ENCODE measurements at places on chromosomes 5 and 9. TPM values are rescaled to one million over a fixed set of nuclear protein-coding genes. Genes with fewer than 3 reads are reported as not detected.

DNA sequence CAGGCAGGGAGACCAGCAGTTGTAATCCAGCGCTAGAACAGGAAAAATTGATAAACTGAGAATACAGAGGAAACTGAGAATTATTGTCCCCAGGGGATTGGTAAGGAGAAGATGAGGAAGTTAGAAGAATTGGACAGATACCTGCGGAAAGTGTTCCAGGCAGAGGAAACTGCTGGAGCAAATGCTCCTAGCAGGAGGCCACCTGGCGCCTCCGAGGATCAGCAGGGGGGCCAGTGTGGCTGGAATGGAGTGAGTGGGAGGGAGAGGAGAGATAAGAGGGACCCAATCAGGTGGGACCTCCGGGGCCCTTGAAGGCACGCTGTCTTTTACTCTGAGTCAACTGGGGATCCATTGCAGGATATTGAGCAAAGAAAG is 695 bp upstream of the ANXA6 start:
- no peak for DNase-seq

GRCh38 chr9:72025906-72026305 is 34.5 kb downstream of the C9orf57 start:
- no peak for DNase-seq

DNA sequence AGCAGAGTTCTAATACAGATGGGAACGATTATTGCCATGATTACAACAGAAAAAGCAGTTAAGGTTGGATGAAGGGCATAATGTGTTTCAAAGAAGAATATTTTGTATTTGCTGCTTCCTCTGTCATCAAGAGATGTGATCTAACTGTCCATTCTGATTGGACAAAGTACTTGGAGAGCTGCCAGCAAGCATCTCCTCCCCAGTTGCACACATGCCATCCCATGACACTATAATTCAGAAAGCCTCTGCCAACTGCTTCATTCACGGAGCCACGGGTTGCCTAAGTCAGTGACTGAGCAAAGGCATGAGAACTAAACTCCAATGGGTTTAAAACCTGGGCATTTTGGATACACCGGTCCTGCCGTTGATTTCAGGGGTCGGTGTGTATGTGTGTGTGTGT is 253.8 kb downstream of the CRB2 start:
- DNase-seq, result no peak

- DNase-seq, result no peak
Measured at GRCh38 chr9:135413461-135413860, 66.1 kb upstream of the PPP1R26 start.

DNA sequence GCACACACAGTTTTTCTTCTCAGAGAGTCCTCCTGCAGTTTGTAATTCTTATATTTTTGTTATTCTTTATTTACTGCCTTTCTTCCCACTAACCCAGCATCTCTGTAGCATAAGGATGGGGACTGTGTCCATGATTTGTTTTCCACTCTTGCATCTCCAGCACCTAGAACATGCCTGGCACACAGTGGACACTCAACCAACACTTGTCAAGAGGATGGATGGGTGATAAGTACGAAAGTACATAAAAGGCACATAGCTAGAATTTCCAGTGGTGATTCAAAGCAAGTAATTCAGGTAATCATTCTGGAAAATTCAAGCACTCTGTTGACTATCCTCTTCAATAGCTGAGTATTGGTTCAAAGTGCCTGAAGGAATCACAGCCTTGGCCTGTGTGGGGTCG is 60.2 kb upstream of the TRIO start:
- no peak for DNase-seq

DNA sequence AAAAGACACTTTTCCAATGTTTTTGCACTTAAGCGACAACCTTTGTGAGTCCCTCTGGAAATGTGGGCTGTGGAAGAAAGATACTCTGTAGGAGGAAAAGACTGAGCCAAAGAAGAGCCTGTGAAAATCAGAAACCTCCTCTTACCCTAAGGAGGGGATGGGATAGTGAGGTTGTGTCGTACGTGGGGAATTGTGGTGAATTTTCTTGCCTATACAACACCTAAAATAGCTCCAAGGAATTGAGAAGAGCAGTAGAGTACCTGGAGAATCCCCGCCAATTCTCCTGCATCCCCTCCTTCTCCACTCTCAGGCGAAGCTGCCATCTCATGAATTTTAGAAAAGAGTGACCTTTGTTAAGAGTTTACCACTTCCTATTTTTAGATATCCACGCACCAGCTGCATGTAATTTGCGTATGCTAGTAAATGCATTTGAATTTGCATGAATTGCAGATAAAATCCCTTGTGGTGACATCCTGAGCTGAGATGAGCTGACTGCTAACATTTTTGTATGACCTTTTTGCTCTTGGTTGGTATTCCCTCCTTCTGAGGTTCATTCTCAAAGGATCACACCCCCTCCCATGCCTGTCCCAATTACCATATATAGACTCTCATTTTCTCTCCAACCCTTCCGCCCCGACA is 147.2 kb downstream of the PCSK5 start:
- DNase-seq, result no peak

DNA sequence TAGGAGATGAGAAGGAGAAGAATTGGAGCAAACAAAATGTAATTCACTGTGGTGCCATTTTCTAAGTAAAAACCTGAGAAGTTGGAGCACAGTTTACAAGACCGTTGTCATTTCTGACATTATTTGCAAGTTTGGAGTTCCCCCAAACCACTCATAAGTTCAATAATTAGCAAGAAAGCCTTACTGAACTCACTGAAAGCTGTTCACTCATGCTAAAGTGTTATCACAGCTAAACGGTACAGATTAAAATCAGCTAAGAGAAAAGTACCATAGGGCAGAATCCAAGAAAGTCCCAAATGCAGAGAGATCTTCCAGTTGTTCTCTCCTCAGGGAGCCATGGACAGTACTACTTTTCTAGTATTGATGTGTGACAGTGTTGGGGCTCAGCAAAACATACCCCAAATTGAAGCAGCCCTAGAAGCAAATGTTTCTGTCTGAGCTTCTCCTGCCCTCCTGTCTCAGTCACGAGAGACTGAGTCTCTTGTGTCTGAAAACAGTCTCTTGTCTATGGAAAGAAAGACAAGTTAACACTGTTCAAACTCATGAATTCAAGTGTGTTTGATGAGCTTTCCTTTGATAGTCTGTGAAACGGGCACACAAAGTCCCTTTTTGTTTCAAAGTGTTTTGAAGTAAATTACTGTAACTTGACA is 221.2 kb downstream of the GABRG2 start:
- no peak for DNase-seq

- no peak for DNase-seq
Measured at GRCh38 chr5:59591162-59591561, 302.4 kb downstream of the PDE4D start.

GRCh38 chr5:6904860-6905259 is 191.6 kb downstream of the TENT4A start:
- DNase-seq, result no peak

GRCh38 chr5:103867857-103868598 is 305.4 kb upstream of the NUDT12 start:
- no peak for DNase-seq

DNA sequence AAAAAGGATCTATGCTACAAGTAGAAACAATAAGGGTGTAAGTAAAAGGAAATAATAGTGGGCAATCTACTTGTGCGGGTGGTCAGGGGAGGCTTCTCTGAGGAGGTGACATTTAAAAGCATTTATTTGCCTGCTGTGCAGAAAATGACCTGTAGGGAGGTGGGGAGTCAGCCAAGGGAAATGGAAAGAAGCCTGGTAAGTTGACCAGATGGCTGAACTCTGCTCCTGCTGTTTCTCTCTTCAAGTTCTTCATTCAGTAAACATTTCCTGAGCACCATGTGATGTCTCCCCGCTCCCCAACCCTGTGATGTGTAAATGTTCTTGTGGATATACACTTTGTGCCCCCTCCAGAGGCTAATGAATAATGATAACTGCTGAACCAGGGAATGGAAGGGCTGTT is 9.9 kb upstream of the SPIN1 start:
- no peak for DNase-seq

- DNase-seq, result no peak
Measured at GRCh38 chr9:134268747-134269146, 57.5 kb upstream of the RXRA start.

GRCh38 chr9:34566972-34567371 is 22.6 kb downstream of the CNTFR start:
- DNase-seq, result no peak

DNA sequence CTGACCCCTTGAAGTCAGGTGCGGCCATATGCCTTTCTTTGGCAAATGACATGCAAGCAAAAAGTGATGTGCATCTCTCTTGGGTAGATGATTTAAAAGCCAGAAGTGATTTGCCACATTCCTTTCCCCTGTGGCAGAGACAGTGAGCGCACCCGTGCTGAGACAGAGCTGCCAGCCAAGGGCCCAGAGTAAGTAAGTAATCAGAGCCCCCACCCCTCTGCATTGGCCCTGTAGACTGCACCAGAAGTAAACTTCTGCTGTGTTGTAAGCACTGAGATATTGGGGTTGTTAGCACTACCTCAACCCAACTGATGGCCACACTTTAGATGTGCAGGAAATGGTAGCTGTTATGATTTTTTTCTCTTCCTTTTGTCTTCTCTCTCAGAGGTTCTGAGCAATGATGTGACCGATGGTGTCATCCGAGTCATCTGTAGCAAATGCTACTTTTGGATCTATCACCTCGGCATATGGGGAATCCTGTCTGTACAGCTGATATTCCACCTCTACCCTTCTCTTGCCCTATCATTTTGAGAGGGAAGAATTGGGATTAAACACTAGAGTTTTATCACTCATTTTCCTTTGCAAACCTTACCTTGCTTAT is 58.0 kb downstream of the DOCK2 start:
- no peak for DNase-seq

- DNase-seq, result no peak
Measured at GRCh38 chr5:160442824-160443431, 21.3 kb downstream of the PTTG1 start.

GRCh38 chr5:6362846-6363245 is 15.5 kb downstream of the MED10 start:
- DNase-seq, result no peak

DNA sequence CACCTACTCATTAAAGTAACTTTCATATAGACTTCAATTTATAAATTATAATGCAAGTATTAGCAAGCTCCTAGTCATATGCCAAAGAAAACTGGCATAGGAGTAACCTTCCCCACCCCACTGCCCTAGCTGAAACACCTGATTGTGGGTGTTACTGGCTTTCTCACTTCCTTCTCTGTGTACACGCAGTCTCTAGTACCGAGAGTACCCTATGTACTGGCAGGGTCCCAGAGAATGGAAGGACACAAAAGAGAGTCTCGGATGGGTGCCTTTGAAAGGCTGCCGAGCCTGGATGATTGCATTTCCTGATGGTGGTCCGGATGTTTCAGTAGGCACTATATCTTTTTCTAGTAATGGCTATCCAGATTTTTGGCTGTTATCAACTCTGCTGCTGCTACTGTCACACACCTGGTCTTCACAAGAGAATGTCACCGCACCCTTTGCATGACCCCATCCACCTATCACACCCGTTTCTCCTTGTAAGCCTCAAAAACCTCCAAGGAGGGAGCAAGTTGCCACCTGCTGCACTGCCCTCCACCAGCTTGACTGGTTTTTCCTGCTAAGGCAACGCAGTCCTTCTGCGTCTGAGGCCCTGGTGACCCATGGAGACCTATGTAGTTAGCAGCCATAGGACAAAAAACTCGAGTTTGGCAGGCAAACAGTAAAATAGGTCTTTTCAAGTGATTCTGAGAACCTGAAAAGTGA is 53.8 kb upstream of the CLINT1 start:
- no peak for DNase-seq

DNA sequence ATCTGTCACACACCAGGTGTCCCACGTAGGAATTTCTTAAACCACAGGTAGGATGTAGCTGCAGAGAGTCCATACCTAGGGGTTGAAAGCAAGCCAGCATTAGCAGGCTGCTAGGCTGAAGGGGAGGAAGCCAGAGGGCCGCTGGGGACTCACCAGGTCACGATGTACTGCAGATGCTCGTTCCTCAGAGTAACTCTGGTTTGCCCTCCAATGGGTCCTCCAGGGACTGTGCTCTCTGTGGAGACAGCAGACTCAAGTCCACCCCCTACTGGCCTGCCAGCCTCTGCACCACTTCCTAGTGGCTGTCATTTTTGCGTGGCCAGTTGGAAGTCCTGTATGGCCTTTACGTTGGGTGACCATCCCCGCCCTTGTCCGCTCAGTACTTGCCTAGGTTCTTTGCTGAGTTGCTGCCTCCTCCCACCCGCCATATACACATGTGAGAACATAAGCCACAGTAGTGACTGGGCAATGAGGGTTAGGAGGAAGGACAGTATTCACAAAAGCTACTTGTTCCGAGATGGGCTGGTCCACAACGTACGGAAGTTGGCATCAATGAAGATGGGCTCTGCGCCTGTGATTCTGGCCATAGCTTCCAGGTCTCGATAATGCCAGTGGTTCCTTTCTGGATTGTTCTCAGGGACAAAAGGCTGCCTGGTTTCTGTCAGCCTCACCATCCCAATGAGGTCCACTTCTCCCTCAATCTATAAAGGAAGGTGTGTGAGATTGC is 4.1 kb downstream of the RPL7A start:
- DNase-seq, result peak; percentile 24

DNA sequence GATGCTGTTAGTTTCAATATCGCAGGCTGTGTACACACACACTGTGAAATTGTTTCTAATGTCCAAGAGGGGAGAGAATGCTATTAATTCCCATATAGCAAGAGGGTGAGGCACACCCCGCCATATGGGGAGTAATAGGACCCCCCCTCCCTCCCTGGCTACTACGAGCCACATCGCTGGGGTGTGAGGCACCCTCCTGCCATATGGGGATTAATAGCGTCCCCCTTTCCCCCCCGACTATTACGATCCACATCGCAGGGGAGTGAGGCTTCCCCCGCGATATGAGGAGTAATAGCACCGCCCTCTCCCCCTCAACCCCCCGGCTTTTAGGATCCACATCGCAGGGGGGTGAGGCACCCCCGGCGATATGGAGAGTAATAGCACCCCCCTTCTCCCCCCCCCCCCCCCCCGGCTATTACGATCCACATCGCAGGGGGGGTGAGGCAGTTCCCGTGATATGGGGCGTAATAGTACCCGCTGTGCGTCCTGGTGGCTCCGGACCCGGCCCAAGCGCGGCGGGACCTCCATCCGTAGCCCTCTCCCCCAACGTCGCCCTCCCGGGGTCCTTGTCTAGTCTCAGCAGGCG is 494 bp upstream of the STK32A start:
- DNase-seq, result no peak

PLAC8L1 gene
- not detected for total RNA-seq

STING1 gene
- 89.4 TPM for total RNA-seq

DNM1 gene
- 0.39 TPM for total RNA-seq

PDE6A gene
- not detected for total RNA-seq

REEP2 gene
- 4.2 TPM for total RNA-seq

Measured in pulmonary artery endothelial cell (primary cell).